Mesothelial cell of epicardium (in vitro differentiated cells): ENCODE measurements at places on chromosomes 13 and 19.

DNA sequence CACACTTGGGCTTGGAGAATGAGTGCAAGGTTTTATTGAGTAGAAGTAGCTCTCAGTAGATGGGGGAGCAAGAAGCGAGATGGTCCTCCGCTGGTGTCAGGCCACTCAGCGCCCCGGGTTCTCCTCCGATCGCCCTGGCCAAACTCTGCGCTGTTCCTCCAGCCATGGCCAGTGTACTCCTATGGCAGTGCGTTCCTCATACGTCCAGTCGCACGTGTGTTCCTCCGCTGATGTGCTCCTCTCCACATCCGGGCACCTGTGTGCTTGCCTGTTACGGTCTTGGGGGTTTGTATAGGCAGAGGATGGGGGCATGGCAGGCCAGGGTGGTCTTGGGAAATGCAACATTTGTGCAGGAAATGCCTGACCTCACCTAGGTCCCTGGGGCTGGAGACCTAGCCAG lies 1899.4 kb downstream of the PCDH9 start:
- DNase-seq = no peak

DNA sequence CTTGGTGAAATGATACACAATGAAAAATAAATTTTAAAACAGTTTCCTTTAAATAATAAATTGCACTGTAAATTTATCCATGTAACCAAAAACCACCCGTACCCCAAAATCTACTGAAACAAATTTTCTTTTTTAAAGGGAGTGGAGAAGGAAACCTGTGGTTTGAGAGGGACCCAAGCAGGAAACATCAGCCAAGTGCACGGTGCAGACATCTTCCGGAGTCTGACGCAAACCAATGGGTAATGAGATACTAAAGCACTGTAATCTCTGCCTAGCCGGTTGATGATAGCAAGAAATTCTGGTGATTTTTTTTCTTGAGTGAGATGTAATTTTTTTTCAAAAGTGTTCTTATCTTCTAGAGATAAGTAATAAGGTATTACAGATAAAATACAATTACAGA lies 115.4 kb downstream of the ABCC4 start:
- DNase-seq = no peak

DNA sequence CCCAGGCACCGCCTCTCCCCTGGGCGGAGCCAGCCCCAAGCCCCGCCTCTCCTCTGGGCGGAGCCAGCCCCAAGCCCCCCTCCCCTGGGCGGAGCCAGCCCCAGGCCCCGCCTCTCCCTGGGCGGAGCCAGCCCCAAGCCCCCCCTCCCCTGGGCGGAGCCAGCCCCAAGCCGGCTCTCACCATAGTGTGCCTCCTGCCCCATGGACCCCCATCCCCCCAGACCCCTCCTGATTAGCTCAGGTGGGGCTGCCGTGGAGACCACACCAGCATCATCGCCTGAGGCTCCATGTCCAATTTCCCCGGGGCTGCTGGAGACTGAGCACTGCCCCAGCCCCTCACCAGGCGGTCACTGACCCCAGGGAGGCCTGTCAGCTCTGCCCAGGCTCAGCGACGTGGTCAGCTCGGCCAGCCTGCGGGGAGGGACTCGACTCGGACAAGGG lies 4.2 kb upstream of the MADCAM1 start:
- DNase-seq = no peak

DNA sequence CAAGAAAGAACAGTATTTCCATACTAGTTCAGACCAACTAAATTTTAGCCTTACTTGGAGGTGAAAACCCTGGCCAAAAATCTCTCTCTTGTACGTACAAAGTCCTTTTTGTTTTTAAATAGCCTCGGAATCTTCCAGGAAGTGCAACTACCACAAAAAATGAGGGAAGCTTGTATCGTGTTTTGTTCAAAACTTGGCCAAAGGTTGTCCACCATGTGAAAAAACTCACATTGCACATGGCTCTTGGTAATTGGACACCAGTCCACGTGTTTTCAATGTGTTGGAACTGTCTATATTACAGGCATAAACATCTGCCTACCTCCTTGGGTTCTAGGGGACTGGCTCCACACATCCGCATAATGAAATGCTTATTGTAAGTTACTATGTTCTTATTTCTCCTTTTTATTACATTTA lies 15.2 kb upstream of the STRN4 start:
- no peak for DNase-seq

- no peak for DNase-seq
Observed at GRCh38 chr13:29713839-29714238, 118.4 kb upstream of the SLC7A1 start.

- DNase-seq = no peak
Observed at GRCh38 chr13:28527629-28528028, 32.7 kb upstream of the FLT1 start.

- no peak for DNase-seq
Observed at GRCh38 chr19:17790059-17790780, 4.7 kb upstream of the B3GNT3 start.

DNA sequence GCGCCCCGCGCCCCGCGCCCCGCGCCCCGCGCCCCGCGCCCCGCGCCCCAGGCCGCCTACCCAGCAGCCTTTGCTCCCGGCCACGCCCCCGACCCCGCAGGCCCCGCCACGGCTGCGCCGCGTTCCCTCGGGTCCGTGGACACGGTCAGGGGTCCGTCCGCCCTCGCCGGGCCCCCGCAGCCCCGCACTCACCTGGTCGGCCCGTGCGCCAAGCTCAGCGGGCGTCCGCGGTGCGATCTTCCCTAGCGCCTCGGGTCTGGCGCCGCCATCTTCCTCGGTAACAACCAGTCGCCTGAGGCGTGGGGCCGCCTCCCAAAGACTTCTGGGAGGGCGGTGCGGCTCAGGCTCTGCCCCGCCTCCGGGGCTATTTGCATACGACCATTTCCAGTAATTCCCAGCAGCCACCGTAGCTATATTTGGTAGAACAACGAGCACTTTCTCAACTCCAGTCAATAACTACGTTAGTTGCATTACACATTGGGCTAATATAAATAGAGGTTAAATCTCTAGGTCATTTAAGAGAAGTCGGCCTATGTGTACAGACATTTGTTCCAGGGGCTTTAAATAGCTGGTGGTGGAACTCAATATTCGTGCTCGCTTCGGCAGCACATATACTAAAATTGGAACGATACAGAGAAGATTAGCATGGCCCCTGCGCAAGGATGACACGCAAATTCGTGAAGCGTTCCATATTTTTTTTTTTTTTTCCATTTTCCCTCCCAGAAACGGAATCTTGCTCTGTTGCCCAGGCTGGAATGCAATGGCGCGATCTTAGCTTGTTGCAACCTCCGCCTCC lies at the start of the genes MED16 and RNU6-9:
Gene MED16, minus strand, starts transcription at position 294 of the 796 bp plus-strand sequence. CDS start 2,056 bp downstream, outside the sequence.
Gene RNU6-9, plus strand, starts transcription at position 591 of the 796 bp plus-strand sequence.
- DNase-seq = peak; percentile 94

GRCh38 chr19:38845374-38846024 lies 4.3 kb downstream of the HNRNPL start:
- no peak for DNase-seq

DNA sequence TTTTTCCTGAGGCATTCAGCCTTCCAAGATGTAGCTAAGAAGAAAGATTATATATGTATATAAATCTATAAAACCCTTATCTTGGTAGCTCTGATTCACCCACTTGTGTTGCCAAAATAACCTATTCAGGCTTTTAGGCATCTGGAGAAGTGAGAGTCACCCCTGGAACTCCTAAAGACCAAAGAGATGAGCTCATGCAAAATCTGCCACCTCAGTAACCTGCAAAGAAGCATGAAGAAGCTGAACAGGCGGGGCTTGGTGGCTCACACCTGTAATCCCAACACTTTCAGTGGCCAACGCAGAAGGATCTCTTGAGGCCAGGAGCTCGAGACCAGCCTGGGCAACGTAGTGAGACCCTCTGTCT lies 393.7 kb downstream of the FOXO1 start:
- DNase-seq = no peak

DNA sequence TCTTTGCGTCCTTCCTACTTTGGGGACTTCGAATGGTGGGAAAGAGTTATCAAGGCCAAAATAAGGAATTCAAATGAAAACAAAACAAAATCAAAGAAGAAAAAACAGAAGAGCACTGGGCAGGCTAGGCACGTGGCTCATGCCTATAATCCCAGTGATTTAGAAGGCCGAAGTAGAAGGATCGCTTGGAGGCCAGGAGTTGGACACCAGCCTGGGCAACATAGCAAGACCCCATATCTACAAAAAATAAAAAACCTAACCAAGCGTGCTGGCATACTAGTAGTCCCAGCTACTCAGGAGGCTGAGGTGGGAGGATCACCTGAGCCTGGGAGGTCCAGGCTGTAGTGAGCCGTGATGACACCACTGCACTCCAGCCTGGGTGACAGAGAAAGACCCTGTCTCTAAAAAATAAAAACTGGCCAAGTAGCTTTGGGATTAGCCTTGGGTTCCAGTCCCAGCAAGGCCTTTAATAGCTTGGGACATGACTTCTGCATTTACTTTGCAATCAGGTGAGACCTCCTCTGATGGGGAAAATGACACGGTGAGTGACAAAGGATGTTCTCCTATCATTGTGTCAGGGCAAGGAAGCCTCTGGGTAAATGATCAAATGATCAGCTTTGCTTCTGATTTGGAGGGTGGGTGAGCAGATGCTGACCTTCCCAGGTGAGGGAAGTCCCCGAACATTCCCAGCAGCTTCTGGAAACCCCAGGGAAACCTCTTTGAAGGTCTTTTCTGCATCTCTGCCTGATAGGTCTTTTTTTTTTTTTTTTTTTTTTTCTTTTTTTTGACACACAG lies 7.1 kb downstream of the ICAM1 start:
- no peak for DNase-seq

- DNase-seq = peak; percentile 42
Observed at GRCh38 chr13:80979035-80979641, 638.2 kb upstream of the SPRY2 start.

- no peak for DNase-seq
Observed at GRCh38 chr19:14440049-14440448, 6.9 kb downstream of the PKN1 start.

GRCh38 chr19:47680858-47681332 lies 32.3 kb upstream of the EHD2 start:
- no peak for DNase-seq

GRCh38 chr13:27461940-27462584 lies 11.7 kb upstream of the MTIF3 start:
- DNase-seq = no peak

DNA sequence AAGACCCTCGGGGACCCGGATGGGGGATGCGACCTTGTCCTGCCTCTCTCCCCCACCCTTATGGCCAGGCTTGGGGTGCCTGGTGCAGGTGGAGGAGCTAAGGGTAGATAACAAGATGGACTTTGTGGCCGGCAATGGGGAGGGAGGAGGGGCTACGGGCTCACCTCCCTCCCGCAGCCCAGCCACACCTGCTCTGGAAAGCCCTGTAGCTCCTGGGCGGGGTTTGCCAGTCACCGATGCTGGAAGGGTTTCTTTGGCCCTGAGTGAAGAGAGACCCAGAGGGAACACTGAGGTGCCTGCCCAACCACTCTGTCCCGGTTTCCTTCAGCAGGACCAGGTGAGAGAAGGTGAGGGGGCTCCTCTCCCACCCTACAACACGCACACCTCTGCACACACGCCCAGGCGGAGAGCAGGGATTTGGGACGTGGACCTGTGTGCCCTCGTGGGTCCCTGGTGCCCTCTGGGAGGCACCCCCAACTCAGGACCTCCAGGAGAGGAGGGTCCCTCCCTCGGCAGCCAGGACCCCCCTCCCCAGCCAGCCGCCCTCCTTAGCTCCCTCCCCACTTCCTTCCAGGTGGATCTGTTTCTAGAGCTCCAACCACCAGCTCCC lies at the start of gene FUT2:
Gene FUT2, plus strand, starts transcription at position 229 of the 610 bp plus-strand sequence. CDS start 6,986 bp downstream, outside the sequence.
- DNase-seq = no peak

DNA sequence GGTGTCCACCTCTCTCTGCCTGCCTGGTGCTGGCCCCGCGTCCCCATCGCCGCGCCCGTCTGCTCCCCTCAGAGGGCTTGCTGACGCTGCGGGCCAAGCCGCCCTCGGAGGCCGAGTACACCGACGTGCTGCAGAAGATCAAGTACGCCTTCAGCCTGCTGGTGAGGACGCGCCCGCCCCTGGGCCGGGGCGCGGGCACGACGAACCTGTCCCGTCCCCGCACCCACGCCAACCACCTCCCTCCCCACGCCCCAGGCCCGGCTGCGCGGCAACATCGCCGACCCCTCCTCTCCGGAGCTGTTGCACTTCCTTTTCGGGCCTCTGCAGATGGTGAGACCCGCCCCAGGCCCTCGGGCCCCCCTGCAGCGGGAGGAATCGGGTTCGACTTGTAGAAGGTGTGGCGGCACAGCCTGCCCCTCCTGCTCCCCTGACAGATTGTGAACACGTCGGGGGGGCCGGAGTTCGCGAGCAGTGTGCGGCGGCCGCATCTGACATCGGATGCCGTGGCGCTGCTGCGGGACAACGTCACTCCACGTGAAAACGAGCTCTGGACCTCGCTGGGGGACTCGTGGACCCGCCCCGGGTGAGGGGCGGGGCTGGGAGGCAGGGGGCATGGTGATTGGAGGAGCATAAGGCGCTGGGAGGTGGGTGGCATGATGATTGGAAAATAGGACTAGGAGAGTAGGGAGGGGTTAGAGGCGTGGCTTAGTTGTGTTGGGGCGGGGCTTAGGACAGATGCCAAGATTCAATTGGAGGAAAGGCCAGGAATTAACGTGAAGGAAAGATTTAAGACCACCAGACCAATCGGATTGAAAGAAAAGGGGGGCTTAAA lies 6.6 kb downstream of the EPS8L1 start:
- no peak for DNase-seq
